LHCN-M2 (cell line): ENCODE measurements at places on chromosomes 6 and 20. TPM values are rescaled to one million over a fixed set of nuclear protein-coding genes. Genes with fewer than 3 reads are reported as not detected.

AIF1 gene
- not detected in 2 replicates for total RNA-seq

CNKSR3 gene
- 4.4 and 5.6 TPM in 2 replicates for total RNA-seq

HLA-DRB5 gene
- total RNA-seq, result 0.11 and 0.13 TPM in 2 replicates

DEFB132 gene
- total RNA-seq, result not detected in 2 replicates

SYNDIG1 gene
- total RNA-seq, result 0.06 and 0.11 TPM in 2 replicates

HLA-DMB gene
- total RNA-seq, result 0.38 TPM in 1 of 2 replicates, not detected in the other

SNAP25 gene
- total RNA-seq, result 0.58 and 1.1 TPM in 2 replicates

SH3BGRL2 gene
- 1.5 and 1.7 TPM in 2 replicates for total RNA-seq

IBTK gene
- 34.8 and 35.8 TPM in 2 replicates for total RNA-seq

PAX1 gene
- not detected in 2 replicates for total RNA-seq

PKIB gene
- total RNA-seq, result 0.45 and 0.57 TPM in 2 replicates

TMEM244 gene
- 0.52 and 2.2 TPM in 2 replicates for total RNA-seq

C6orf52 gene
- total RNA-seq, result not detected in 2 replicates

ERMARD gene
- total RNA-seq, result 15.2 and 27.6 TPM in 2 replicates

VWA7 gene
- total RNA-seq, result not detected in 2 replicates

KIAA1755 gene
- total RNA-seq, result 0.17 and 0.45 TPM in 2 replicates

GRM1 gene
- under 0.01 and 0.06 TPM in 2 replicates for total RNA-seq

RBM24 gene
- total RNA-seq, result 40.5 and 60.7 TPM in 2 replicates

FOXA2 gene
- total RNA-seq, result not detected in 2 replicates

TCP1 gene
- total RNA-seq, result 339 and 384 TPM in 2 replicates

CST1 gene
- total RNA-seq, result not detected in 2 replicates

FGD2 gene
- not detected in 2 replicates for total RNA-seq

NUDT3 gene
- total RNA-seq, result 21.5 and 26.1 TPM in 2 replicates

FUT9 gene
- not detected in 2 replicates for total RNA-seq

ECT2L gene
- total RNA-seq, result not detected in 2 replicates

CDC5L gene
- total RNA-seq, result 31.4 and 35.0 TPM in 2 replicates

PLEKHG1 gene
- 0.06 TPM in 1 of 2 replicates, not detected in the other for total RNA-seq

EMILIN3 gene
- total RNA-seq, result not detected in 2 replicates

AGER gene
- 0.45 and 0.80 TPM in 2 replicates for total RNA-seq

VSTM2L gene
- 35.2 and 47.3 TPM in 2 replicates for total RNA-seq

RCAN2 gene
- 0.58 and 0.86 TPM in 2 replicates for total RNA-seq

DLK2 gene
- 2.4 and 4.4 TPM in 2 replicates for total RNA-seq

MEI4 gene
- not detected in 2 replicates for total RNA-seq

MAP1LC3A gene
- 41.0 and 44.2 TPM in 2 replicates for total RNA-seq

SRSF12 gene
- not detected in 2 replicates for total RNA-seq

CCDC170 gene
- 0.06 TPM in 1 of 2 replicates, not detected in the other for total RNA-seq

DPPA5 gene
- total RNA-seq, result not detected in 2 replicates

CDSN gene
- not detected in 2 replicates for total RNA-seq

SLC22A7 gene
- not detected in 2 replicates for total RNA-seq

KCNK15 gene
- total RNA-seq, result not detected in 2 replicates

RAB44 gene
- total RNA-seq, result not detected in 2 replicates

SMPDL3A gene
- 10.0 and 13.4 TPM in 2 replicates for total RNA-seq

NKAIN4 gene
- total RNA-seq, result not detected in 2 replicates

BPI gene
- total RNA-seq, result not detected in 2 replicates
